ENCODE measurements at places on chromosomes 3 and 15. TPM values are rescaled to one million over a fixed set of nuclear protein-coding genes. Genes with fewer than 3 reads are reported as not detected.
A peak's percentile ranks its signal among the peaks of the same experiment; 100 is the strongest.

DNA sequence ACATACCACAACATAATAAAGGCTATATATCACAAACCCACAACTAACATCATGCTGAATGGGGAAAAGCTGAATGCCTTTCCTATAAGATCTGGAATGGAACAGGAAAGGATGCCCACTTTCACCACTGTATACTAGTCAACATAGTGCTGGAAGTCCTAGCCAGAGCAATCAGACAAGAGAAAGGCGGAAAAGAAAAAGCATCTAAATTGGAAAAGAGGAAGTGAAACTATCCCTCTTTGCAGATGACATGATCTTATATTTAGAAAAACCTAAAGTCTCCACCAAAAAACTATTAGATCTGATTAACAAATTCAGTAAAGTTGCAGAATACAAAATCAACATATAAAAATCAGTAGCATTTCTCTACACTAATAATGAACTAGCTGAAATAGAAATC lies 14.6 kb upstream of the PIK3CA start:
- H3K36me3 ChIP-seq = no peaks in the 10 kb centered on the region
- H3K27me3 ChIP-seq = peaks cover 6% of the 10 kb centered on the region
- DNase-seq = peak; percentile 26
- H3K4me3 ChIP-seq = no peak overlapping the region
- H3K27ac ChIP-seq = no peak overlapping the region
- peaks cover 9% of the 10 kb centered on the region for H3K4me1 ChIP-seq

- no peak for DNase-seq
- peaks cover 51% of the 10 kb centered on the region for H3K4me1 ChIP-seq
- H3K27me3 ChIP-seq = no peaks in the 10 kb centered on the region
- H3K4me3 ChIP-seq = peak overlapping the region; percentile 98
- H3K36me3 ChIP-seq = peaks cover under 1% of the 10 kb centered on the region
Measured at GRCh38 chr3:152202976-152203626, 65.6 kb upstream of the MBNL1 start.

DNA sequence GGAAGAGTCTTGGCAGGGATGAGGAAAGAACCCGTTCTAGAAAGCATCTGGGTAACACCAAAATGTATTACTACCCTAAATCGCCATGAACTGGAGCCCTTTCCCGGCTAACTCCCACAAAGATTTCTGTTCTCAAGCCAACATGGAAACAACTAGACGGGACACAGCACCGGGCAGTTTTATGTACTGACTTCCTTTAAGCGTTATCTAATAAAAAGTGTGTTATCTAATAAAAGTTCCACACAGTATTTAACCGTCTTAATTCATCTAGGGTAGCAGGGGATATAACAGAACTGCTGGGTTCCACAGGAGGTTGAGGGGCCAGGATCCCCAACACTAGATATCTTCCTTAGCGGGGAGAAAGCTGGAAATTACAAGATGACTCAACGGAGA lies 347 bp upstream of the C3orf62 start:
- peak overlapping the region; percentile 93 for H3K4me3 ChIP-seq
- peaks cover 23% of the 10 kb centered on the region for H3K4me1 ChIP-seq
- no peaks in the 10 kb centered on the region for H3K27me3 ChIP-seq
- no peaks in the 10 kb centered on the region for H3K36me3 ChIP-seq
- no peak for DNase-seq
- peak overlapping the region; percentile 95 for H3K27ac ChIP-seq

DNA sequence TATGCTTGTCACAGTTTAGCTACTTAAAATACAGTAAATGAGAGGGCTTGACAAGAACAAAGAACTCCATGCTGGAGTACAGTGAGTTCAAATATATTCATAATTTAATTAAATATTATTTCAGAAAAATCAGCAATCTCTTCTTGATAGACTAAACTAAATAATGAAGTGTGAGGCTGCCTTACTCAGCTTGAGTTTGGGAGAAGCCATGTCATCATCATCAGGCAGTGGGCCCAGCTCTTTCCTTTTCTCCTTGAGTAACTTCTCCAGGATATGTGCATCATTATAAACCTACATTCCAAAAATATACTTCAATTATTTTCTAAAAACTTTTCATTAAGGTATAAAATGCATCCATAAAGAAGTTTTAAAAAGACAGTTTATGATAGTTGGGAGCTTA lies 70.5 kb downstream of the PBRM1 start:
- H3K36me3 ChIP-seq = peaks cover 30% of the 10 kb centered on the region
- no peak overlapping the region for H3K27ac ChIP-seq
- peaks cover 2% of the 10 kb centered on the region for H3K4me1 ChIP-seq
- H3K27me3 ChIP-seq = no peaks in the 10 kb centered on the region
- no peak for DNase-seq
- H3K4me3 ChIP-seq = no peak overlapping the region

GRCh38 chr15:68431792-68432401 lies at the start of gene ITGA11:
Gene ITGA11, minus strand, starts transcription at chr15:68432163. Its CDS starts 97 bp downstream, at chr15:68432066.
- H3K27ac ChIP-seq = peak within 1 kb of the TSS; percentile 61
- H3K4me3 ChIP-seq = peak within 1 kb of the TSS; percentile 24
- peaks cover 6% of the 10 kb centered on the region for H3K4me1 ChIP-seq
- H3K36me3 ChIP-seq = no peaks in the 10 kb centered on the region
- peaks cover 42% of the 10 kb centered on the region for H3K27me3 ChIP-seq
- no peak for DNase-seq

- peaks cover 6% of the 10 kb centered on the region for H3K36me3 ChIP-seq
- H3K4me1 ChIP-seq = no peaks in the 10 kb centered on the region
- peaks cover 34% of the 10 kb centered on the region for H3K27me3 ChIP-seq
- no peak overlapping the region for H3K27ac ChIP-seq
- H3K4me3 ChIP-seq = no peak overlapping the region
Measured at GRCh38 chr3:182671942-182672341, 121.4 kb upstream of the ATP11B start.

Gene LRRC2
- not detected for polyA plus RNA-seq

Gene GPR149
- polyA plus RNA-seq = not detected

Gene EOGT
- polyA plus RNA-seq = 3.2 TPM

Gene AGTR1
- polyA plus RNA-seq = not detected
